Uterus (tissue), 4 donors: ENCODE measurements at places on chromosomes 13 and 19. TPM values are rescaled to one million over a fixed set of nuclear protein-coding genes. Genes with fewer than 3 reads are reported as not detected.

The IFNL1 gene
- total RNA-seq, result not detected

The TJP3 gene
- total RNA-seq, result 7.4 TPM

The PGLYRP1 gene
- not detected for total RNA-seq

The GPR4 gene
- total RNA-seq, result 5.6 TPM

DNA sequence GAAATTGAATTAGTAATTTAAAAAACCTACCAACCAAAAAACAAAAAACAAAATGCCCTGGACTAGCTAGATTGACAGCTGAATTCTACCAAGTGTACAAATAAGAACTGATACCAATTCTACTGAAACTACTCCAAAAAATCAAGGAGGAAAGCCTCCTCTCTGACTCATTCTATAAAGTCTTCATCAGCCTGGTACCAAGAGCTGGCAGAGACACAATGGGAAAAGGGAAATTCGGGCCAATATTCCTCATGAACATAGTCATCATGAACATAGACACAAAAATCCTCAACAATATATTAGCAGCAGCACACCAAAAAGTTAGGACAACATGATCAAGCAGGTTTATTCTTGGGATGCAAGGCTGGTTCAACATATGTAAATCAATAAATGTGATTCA is 2667.7 kb upstream of the PCDH20 start:
- DNase-seq, result no peak
- H3K27ac ChIP-seq, result no peak overlapping the region
- H3K36me3 ChIP-seq, result no peaks in the 10 kb centered on the region
- no peak overlapping the region for H3K4me3 ChIP-seq
- no peaks in the 10 kb centered on the region for H3K4me1 ChIP-seq
- H3K27me3 ChIP-seq, result no peaks in the 10 kb centered on the region

DNA sequence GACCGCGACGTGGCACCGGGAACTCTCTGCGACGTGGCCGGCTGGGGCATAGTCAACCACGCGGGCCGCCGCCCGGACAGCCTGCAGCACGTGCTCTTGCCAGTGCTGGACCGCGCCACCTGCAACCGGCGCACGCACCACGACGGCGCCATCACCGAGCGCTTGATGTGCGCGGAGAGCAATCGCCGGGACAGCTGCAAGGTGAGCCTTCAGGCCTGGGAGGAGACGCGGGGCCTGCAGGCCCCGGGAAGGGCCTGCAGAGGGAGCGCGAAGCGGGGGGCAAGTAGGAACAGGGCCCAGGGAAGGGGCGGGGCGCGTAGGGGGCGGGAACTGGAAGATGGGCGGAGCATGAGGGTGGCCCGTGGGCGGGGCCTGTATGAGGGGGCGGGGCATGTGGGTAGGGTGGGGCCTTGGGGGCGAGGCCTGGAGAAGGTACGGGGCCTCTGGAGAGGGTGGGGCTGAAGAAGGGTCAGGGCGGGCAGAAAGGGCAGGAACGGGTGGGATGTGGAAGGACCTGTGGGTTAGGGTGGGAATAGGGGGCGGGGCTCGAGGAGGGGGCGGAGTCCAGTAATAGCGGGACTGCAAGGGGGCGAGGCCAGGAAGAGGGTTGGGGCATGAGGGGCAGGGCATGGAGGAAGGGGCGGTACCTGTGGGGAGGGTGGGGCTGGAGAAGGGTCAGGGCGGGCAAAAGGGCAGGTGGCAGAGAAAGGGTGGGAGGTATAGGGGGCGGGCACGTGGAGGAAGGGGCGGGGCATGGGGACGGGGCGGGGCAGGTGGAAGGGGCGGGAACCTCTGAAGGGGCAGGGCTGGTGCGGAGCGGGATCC is 2.5 kb downstream of the CFD start:
- no peak for DNase-seq
- peaks cover 17% of the 10 kb centered on the region for H3K4me1 ChIP-seq
- no peaks in the 10 kb centered on the region for H3K27me3 ChIP-seq
- H3K27ac ChIP-seq, result no peak overlapping the region
- no peak overlapping the region for H3K4me3 ChIP-seq

GRCh38 chr19:52533901-52534300 is 6.4 kb downstream of the ZNF808 start:
- H3K27me3 ChIP-seq, result no peaks in the 10 kb centered on the region
- no peaks in the 10 kb centered on the region for H3K36me3 ChIP-seq
- H3K4me1 ChIP-seq, result no peaks in the 10 kb centered on the region
- no peak overlapping the region for H3K4me3 ChIP-seq
- no peak overlapping the region for H3K27ac ChIP-seq
- DNase-seq, result no peak

DNA sequence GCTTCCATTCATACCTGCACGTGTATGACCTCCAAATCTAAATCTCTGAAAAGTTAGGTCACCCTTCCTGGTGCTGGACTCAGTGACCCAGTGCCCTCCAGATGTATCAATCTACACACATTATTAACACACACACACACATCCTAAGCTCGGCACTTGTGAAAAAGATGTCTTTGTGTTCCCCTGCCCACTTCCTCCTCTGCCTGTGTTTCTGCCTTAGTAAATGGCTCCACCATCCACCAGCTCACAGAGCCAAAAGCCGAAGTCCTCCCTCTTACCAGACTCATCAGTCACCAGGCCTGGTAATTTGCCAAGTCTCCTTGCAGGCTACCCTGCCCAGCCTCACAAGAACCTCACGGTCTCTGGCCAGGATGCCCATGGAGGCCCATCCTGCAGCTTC is 131.5 kb downstream of the SHISA2 start:
- no peak overlapping the region for H3K27ac ChIP-seq
- H3K36me3 ChIP-seq, result no peaks in the 10 kb centered on the region
- H3K4me1 ChIP-seq, result no peaks in the 10 kb centered on the region
- H3K27me3 ChIP-seq, result no peaks in the 10 kb centered on the region
- DNase-seq, result no peak

- no peaks in the 10 kb centered on the region for H3K27me3 ChIP-seq
- no peak overlapping the region for H3K27ac ChIP-seq
- H3K4me1 ChIP-seq, result no peaks in the 10 kb centered on the region
- H3K4me3 ChIP-seq, result no peak overlapping the region
- H3K36me3 ChIP-seq, result no peaks in the 10 kb centered on the region
These were observed 1.6 kb downstream of the ZNF649 start for GRCh38 chr19:51903192-51903591.

DNA sequence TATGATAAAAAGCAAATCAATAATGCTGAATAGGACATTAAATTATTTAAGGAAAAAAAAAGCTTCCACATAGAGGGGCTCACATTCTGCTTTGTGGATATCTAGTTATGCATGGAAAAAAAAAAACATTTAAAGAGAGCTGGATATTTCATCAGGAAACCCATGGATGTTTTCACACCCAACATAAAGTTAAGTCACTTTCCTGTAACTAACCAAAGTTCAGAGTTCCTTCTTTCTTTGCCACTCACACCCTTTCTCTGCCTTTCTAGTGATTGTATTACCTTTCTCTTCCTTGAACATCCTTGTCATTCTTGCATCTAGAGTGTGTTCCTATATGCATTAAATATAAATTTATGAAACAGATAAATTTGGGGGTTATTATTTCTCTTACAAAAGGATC is 47.2 kb downstream of the RFXAP start:
- no peaks in the 10 kb centered on the region for H3K27me3 ChIP-seq
- DNase-seq, result no peak
- H3K36me3 ChIP-seq, result no peaks in the 10 kb centered on the region
- no peak overlapping the region for H3K4me3 ChIP-seq
- no peaks in the 10 kb centered on the region for H3K4me1 ChIP-seq

DNA sequence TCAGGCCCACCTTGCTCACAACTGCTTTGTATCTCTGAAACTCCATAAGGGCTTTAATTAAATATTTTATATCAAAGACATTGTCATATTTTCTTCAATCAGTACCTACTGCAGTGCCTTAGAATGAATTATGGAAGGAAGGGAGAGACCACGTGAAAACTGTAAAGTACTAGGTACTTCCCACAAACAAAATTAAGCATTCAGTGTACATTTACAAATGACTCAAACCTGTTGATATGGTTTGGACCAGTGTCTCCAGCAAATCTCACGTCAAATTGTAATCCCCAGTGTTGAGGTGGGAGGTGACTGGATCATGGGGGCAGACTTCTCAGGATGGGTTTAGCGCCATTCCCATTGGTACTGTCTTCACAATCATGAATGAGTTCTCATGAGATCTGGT is 23.2 kb downstream of the KCTD12 start:
- no peak overlapping the region for H3K27ac ChIP-seq
- H3K27me3 ChIP-seq, result no peaks in the 10 kb centered on the region
- DNase-seq, result no peak
- H3K4me1 ChIP-seq, result no peaks in the 10 kb centered on the region
- H3K4me3 ChIP-seq, result no peak overlapping the region
- H3K36me3 ChIP-seq, result no peaks in the 10 kb centered on the region

- H3K27me3 ChIP-seq, result no peaks in the 10 kb centered on the region
- peak; percentile 53 for DNase-seq
- no peaks in the 10 kb centered on the region for H3K36me3 ChIP-seq
- peaks cover 12% of the 10 kb centered on the region for H3K4me1 ChIP-seq
These were observed 502 bp downstream of the NECTIN2 start for GRCh38 chr19:44846455-44847143.

- no peaks in the 10 kb centered on the region for H3K27me3 ChIP-seq
- no peaks in the 10 kb centered on the region for H3K36me3 ChIP-seq
- no peak overlapping the region for H3K27ac ChIP-seq
- H3K4me3 ChIP-seq, result no peak overlapping the region
These were observed 65.6 kb downstream of the UFM1 start for GRCh38 chr13:38415233-38415632.

DNA sequence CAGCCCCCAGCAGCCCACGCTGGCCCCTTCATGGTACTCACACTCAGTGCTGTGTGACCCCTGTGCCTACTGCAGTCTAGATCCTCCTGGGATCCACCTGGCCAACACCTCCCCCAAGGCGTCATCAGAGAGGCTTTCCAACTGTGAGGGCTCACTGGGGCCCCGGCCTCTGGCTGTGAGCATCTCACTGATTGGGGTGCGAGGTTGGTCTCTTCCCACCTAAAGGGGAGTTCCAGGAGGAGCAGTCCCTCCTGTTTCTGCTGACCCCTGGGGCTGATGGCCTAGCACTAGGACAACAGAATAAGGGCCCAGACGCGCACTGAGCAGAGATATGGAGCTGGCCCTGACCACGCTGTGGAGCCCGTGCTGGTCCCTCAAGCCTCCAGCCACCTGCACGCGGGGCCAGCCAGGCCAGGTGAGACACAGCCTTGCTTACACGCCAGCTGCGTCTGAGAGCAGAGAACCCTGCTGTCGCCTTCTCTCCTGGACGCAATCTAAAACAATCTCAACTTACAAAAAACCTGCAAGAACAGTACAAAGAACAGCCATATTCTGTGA is 32.2 kb downstream of the ELL start:
- no peak overlapping the region for H3K27ac ChIP-seq
- no peaks in the 10 kb centered on the region for H3K27me3 ChIP-seq
- H3K4me3 ChIP-seq, result no peak overlapping the region
- H3K36me3 ChIP-seq, result no peaks in the 10 kb centered on the region

- DNase-seq, result no peak
- H3K27ac ChIP-seq, result peak within 1 kb of the TSS; percentile 42
- no peak within 1 kb of the TSS for H3K4me3 ChIP-seq
- H3K27me3 ChIP-seq, result no peaks in the 10 kb centered on the region
- H3K4me1 ChIP-seq, result peaks cover 6% of the 10 kb centered on the region
- H3K36me3 ChIP-seq, result no peaks in the 10 kb centered on the region
These were observed at the start of gene IGFLR1 for GRCh38 chr19:35742121-35742724. Gene IGFLR1, minus strand, starts transcription at chr19:35742452. Its CDS starts 1,272 bp downstream, at chr19:35741180.

DNA sequence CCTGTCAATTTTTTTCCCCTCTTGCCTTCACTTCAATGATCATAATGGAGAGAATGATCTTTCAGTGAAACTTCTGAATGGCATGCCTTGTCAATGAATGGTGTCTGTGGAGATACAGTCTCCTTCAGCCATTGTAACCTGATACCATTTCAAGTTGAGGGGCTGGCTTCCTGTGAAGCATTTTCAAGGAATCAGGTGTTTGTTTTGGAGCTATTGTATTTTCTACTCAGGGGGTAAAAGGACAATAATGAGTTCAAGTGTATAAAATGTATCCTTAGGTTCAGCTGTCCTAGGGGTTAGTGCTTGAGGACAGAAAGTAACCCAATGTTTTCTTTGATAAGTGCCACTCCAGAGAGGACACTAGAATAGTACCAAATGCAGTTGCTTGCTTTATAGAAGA is 23.8 kb upstream of the CBY2 start:
- H3K36me3 ChIP-seq, result no peaks in the 10 kb centered on the region
- no peaks in the 10 kb centered on the region for H3K4me1 ChIP-seq
- H3K27ac ChIP-seq, result no peak overlapping the region
- H3K4me3 ChIP-seq, result no peak overlapping the region
- DNase-seq, result no peak

DNA sequence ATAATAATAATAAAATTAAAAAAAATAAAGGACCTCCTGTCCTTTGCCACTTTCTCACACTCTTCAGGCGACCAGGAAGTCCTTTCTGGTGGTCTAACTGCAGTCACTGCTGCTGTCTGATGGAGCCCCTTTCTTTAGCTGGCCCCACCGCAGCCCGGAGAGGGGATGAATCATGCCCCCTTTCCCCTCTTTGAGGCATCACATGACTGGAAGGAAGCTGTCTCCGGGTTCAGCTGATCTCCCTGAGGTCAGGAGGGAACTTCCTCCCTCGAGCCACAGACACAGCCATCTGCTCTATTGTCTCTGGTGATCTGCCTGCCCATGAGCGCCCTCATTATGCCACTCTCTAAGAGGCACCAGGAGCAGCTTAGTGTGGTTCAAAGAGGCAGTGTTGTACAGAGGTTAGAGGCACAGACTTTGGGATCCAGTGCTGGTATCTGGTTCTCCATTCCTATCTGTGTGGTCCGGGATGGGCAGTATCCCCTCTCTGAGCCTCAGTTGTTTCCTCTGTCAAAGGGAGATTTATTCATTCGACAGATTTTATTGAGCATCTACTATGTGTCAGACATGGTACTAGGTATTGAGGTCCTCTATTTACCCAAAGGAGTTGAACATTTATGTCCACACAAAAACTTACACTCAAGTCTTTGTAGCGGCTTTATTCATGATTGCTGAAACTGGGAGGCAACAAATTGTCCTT is 30.0 kb downstream of the VAV1 start:
- H3K36me3 ChIP-seq, result no peaks in the 10 kb centered on the region
- no peak overlapping the region for H3K27ac ChIP-seq
- H3K4me3 ChIP-seq, result no peak overlapping the region
- no peaks in the 10 kb centered on the region for H3K4me1 ChIP-seq
- H3K27me3 ChIP-seq, result no peaks in the 10 kb centered on the region

GRCh38 chr19:10898633-10899032 is 27.3 kb downstream of the CARM1 start:
- no peak for DNase-seq
- no peaks in the 10 kb centered on the region for H3K4me1 ChIP-seq
- no peak overlapping the region for H3K4me3 ChIP-seq

DNA sequence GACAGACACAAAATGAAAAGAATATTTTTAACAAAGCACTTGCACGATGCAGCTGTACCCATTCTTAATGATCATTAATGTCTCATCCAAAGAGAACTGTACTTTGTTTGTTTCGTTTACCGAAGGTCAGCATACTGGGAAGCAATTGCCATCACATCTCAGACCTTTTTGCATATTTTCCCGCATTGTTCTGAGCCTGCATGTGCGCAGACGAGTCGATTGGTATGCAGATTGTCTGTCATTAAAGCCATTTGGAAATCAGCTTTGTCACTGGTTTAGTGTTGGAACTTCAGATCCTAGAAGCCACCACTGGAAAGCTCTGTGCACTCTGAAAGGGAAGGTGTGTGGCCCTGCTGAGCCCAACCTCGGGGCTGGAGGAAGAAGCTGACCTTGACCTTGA is 15.6 kb downstream of the SPACA7 start:
- H3K27me3 ChIP-seq, result no peaks in the 10 kb centered on the region
- no peaks in the 10 kb centered on the region for H3K4me1 ChIP-seq
- H3K27ac ChIP-seq, result no peak overlapping the region
- no peak for DNase-seq
- H3K36me3 ChIP-seq, result no peaks in the 10 kb centered on the region
- no peak overlapping the region for H3K4me3 ChIP-seq
